ENCODE measurements at places on chromosomes 12 and 14. TPM values are rescaled to one million over a fixed set of nuclear protein-coding genes. Genes with fewer than 3 reads are reported as not detected.

The VPS37B gene
- total RNA-seq: 105 TPM

- DNase-seq: no peak
- H3K27me3 ChIP-seq: no peaks in the 10 kb centered on the region
- H3K36me3 ChIP-seq: peaks cover 15% of the 10 kb centered on the region
- no peak overlapping the region for H3K27ac ChIP-seq
- H3K4me3 ChIP-seq: no peak overlapping the region
- peaks cover 41% of the 10 kb centered on the region for H3K4me1 ChIP-seq
Observed at GRCh38 chr14:89327771-89328212, 89.2 kb downstream of the FOXN3 start.

DNA sequence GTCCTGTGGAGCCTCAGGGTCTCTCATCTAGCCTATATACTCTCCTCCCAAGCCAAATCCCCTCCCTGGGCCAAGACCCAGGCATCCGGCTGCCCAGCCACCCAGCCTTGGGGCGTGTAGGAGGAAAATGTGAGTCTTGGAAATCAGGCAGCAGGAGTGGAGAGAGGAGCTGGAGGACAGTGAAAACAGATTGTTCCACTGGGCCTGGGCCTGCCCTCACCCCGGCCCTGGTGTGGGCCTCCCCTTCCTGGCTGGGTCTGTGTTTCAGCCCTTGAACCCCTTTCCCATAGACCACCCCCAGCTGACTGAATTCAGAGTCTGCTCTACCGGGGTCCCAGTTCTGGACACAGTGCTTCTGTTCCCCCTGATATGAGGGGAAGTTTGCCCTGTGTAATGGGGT lies 6.7 kb downstream of the ITGA5 start:
- peaks cover 94% of the 10 kb centered on the region for H3K4me1 ChIP-seq
- peaks cover 39% of the 10 kb centered on the region for H3K36me3 ChIP-seq
- H3K27ac ChIP-seq: peak overlapping the region; percentile 80

DNA sequence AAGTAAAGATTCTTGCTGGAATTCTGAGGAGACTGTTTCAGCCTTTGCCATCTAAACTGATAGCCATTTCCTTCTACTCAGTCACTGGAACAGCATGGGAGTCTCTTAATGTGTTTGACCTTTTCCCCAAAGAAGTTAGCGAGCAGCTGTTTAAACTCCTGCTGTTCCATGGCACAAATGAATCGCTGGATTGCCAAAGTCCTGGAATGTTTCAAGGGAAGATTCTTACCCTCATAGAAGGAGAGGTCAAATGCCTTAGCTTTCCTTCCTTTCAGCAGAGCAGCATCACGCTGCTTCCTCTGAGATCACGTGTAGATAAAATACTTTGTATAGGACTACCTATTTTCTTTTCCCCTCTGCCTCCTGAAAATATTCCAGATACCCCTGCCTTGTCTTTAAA lies 10.5 kb upstream of the NR2C1 start:
- H3K27me3 ChIP-seq: no peaks in the 10 kb centered on the region
- H3K27ac ChIP-seq: peak overlapping the region; percentile 31
- H3K4me3 ChIP-seq: no peak overlapping the region
- peaks cover 15% of the 10 kb centered on the region for H3K4me1 ChIP-seq
- H3K36me3 ChIP-seq: no peaks in the 10 kb centered on the region
- no peak for DNase-seq

DNA sequence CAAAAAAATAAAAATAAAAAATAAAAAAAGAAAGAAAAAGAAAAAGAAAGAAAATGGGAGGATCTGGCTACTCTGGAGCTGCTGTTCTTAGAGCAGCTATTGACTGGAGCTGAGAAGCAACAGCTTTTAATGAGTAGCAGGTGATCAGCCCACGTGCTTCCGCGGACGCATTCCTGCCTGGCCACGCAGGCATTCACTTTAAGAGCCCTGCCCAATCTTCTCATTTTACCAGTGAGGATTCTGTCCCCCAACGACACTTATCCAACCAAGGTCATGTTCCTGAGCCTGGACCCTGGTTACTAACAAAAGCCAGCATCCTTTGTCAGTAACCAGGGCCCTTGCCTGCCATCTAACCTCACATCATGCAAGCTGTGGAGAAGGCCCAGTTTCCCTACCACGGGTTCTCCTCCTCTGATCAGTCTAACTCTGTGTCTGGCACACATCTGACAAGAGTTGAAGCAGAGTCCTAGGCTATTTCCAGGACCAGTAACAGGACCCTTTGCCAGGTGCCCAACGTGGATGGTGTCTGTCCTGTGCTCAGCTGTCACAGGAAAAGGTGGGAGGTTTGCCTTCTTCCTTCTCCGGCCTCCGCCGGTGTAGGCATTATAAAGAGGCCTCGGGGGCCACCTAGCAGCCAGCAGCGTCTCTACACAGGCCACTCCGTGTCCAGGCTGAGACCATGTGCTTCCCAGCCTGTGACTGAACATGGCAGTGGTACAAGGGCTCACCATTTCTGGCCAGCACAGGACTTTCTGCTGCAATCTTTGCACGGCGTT lies 60.9 kb upstream of the GPATCH2L start:
- peak; percentile 40 for DNase-seq
- no peaks in the 10 kb centered on the region for H3K36me3 ChIP-seq
- no peak overlapping the region for H3K27ac ChIP-seq
- H3K4me1 ChIP-seq: no peaks in the 10 kb centered on the region
- H3K27me3 ChIP-seq: no peaks in the 10 kb centered on the region
- H3K4me3 ChIP-seq: no peak overlapping the region

- H3K27ac ChIP-seq: no peak overlapping the region
- DNase-seq: peak; percentile 67
- no peaks in the 10 kb centered on the region for H3K27me3 ChIP-seq
- H3K4me3 ChIP-seq: no peak overlapping the region
Observed at GRCh38 chr14:71403656-71404055, 496.4 kb downstream of the PCNX1 start.

DNA sequence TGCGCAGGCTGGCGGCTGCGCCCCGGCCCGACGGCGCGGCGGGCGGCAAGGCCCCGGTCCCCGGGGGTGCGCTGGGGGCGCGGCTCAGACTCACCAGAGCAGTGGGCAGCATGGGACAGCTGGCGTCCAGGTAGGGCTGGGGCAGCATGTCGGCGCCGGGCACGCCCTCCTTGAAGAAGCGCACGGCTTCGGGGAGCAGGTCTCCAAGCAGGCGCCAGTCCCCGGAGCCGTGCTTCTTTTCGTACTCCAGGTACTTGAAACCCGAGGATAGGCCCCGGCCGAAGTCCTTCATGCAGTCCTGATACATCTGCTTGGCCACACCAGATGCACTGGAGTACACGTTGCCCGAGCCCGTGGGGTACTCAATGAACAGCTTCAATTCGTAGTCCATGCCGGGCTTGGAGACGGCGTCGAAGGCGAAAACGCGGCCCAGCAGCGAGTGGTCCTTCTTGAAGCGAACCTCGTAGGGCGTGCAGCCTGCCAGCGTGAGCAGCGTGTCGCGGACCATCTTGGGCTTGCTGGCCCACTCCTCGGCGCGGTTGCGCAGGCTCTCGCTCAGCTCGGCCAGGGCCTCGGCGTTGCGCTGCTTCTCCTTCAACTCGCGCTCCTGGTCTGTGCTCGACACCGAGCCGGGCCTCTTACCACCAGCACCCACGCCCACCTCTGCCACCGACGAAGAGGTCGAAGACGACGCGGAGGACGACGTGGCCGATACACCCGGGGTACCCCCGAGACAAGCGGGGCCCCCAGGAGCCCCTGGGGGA lies 2.2 kb downstream of the IRF2BPL start:
- peak; percentile 52 for DNase-seq
- peak overlapping the region; percentile 99 for H3K27ac ChIP-seq

- H3K27ac ChIP-seq: no peak overlapping the region
- no peak for DNase-seq
- H3K4me1 ChIP-seq: no peaks in the 10 kb centered on the region
- no peaks in the 10 kb centered on the region for H3K27me3 ChIP-seq
- H3K4me3 ChIP-seq: no peak overlapping the region
Observed at GRCh38 chr12:28620281-28620680, 430.0 kb downstream of the CCDC91 start.

GRCh38 chr14:71231521-71232393 lies 324.5 kb downstream of the PCNX1 start:
- H3K27me3 ChIP-seq: no peaks in the 10 kb centered on the region
- H3K36me3 ChIP-seq: no peaks in the 10 kb centered on the region

The RIMBP2 gene
- total RNA-seq: 11.4 TPM

- peak overlapping the region; percentile 92 for H3K27ac ChIP-seq
- H3K4me1 ChIP-seq: peaks cover 29% of the 10 kb centered on the region
- peaks cover 13% of the 10 kb centered on the region for H3K36me3 ChIP-seq
- H3K4me3 ChIP-seq: peak overlapping the region; percentile 81
- no peaks in the 10 kb centered on the region for H3K27me3 ChIP-seq
- DNase-seq: no peak
Observed at GRCh38 chr12:92146497-92147224, 1.0 kb upstream of the BTG1 start.

The PMEL gene
- 1.3 TPM for total RNA-seq

The TPPP2 gene
- total RNA-seq: not detected

Data from stomach (tissue), 19 donors.